Spinal cord (tissue), 10 donors: ENCODE measurements at places on chromosomes 3 and 15. TPM values are rescaled to one million over a fixed set of nuclear protein-coding genes. Genes with fewer than 3 reads are reported as not detected.

The PCOLCE2 gene
- 6.8 TPM for total RNA-seq

The CCR5 gene
- total RNA-seq: 0.79 TPM

The PCYT1A gene
- total RNA-seq: 41.7 TPM

The MYD88 gene
- 9.3 TPM for total RNA-seq

The UQCRC1 gene
- total RNA-seq: 186 TPM

DNA sequence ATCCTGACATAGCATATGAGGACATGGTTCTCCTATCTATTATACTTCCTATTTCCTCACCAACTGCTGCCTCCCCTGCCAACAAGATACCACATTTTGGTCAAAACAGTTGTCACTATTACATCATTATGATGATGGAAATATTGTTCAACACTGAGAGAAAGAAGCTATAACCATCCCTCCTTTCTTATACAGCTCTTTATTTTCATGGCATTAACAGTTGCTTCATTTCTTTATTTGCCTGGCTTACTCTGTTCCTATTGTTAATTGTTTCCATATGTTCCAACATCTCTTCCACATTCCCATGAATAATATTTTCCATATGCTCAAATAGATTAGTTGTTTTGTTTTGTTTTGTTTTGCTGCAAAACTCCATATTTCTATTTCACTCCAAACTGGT lies 40.8 kb upstream of the FILIP1L start:
- no peaks in the 10 kb centered on the region for H3K27me3 ChIP-seq
- no peaks in the 10 kb centered on the region for H3K4me1 ChIP-seq
- H3K4me3 ChIP-seq: no peak overlapping the region
- no peaks in the 10 kb centered on the region for H3K36me3 ChIP-seq
- DNase-seq: no peak
- no peak overlapping the region for H3K27ac ChIP-seq

GRCh38 chr3:150333477-150333876 lies 74.6 kb upstream of the TSC22D2 start:
- H3K4me3 ChIP-seq: no peak overlapping the region
- DNase-seq: no peak
- no peak overlapping the region for H3K27ac ChIP-seq
- H3K27me3 ChIP-seq: no peaks in the 10 kb centered on the region

DNA sequence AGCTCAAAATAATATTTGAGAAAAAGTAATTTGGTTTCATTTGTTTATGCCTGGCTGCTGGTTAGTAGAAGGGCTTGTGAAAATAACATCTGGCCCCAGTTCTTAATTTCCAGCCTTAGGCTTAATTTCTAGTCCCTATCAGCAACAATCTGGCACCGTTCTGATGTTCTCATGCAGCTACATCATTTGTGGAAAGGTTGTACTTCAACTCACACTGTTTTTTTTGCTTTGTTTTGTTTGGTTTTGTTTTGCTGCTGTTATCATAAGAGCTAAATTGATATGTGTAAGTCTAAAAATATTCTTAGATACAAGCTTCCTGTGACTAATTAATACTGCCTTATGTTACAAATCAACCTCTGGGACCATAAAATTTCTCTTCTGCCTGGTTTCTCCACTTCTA lies 8.9 kb downstream of the CPA3 start:
- no peaks in the 10 kb centered on the region for H3K36me3 ChIP-seq
- no peaks in the 10 kb centered on the region for H3K27me3 ChIP-seq
- no peak overlapping the region for H3K4me3 ChIP-seq
- no peak for DNase-seq
- no peak overlapping the region for H3K27ac ChIP-seq

- H3K36me3 ChIP-seq: peaks cover 14% of the 10 kb centered on the region
- no peak overlapping the region for H3K27ac ChIP-seq
- H3K4me1 ChIP-seq: no peaks in the 10 kb centered on the region
These were observed 14.2 kb downstream of the EIF4E3 start for GRCh38 chr3:71710906-71711494.

DNA sequence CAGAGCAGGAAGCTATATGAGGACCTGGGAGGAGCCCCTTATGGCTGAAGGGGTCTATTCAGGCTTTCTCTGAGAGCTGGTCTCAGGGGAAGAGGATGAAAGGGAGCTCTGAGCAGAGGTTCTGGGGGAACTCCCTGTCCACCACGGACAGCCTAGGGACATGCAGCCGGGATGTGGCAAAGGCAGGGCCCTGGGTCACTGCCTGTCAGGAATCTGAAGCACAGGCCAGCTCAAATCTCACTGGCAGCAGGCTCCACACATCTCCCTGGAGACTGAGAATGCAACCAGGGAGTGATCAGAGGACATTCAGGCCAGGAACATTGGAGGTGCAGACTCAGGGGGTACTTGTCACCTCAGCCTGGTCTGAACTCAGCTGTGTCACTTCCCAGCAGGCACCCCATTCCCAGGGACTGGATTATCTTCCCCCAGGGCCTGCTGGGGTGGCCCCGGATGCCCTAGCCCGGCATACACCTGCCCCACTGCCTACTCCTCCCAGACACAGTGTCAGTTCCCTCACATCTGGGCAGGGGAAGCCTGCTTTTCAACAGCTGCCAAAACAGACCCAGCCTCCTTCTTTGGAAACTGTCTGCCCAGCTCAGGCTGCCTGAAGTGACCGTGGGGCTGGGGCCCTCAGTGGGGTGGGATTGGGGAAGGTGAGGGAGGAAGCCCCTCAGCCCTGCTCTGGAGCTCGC lies 18.3 kb upstream of the SEMA3F start:
- H3K4me3 ChIP-seq: no peak overlapping the region
- H3K27me3 ChIP-seq: no peaks in the 10 kb centered on the region
- DNase-seq: no peak
- H3K4me1 ChIP-seq: peaks cover 59% of the 10 kb centered on the region
- H3K27ac ChIP-seq: no peak overlapping the region
